ENCODE measurements at places on chromosomes 3 and 15.

- DNase-seq: no peak
Measured at GRCh38 chr15:40582726-40583246, 11.3 kb upstream of the KNL1 start.

GRCh38 chr15:25701721-25702465 lies 161.2 kb downstream of the ATP10A start:
- no peak for DNase-seq

DNA sequence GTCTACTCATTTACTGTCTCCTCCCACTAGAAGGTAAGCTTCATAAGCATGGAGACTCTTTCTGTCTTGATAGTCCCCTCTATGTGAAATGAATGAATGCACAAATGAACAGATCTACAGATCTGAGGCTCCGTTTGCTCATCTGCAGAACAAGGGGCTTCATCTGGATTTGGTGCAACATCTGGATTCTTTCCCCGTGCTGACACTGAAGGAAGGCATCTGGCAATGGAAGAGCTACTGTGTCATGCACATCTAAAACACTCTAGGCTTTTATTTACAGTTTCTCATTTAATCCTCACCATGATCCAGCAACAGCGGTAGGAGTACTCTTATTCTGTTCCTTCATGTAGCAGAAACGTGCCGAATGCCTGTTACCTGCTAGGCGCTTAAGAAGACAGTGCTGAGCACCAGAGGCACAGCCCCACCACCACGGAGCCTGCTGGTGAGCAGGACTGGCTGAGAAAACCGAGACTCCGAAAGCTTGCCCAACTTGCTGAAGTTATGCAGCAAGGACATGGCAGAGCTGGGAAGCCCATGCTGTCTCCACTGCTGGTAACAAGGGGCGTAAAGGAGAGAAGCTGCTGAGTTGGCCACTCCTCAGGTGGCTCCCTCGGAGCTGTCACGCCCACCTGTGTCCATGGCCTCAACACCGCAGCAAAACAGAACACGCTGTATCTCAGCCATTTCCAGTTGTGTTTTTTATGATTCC lies 31.1 kb downstream of the LSM3 start:
- no peak for DNase-seq

DNA sequence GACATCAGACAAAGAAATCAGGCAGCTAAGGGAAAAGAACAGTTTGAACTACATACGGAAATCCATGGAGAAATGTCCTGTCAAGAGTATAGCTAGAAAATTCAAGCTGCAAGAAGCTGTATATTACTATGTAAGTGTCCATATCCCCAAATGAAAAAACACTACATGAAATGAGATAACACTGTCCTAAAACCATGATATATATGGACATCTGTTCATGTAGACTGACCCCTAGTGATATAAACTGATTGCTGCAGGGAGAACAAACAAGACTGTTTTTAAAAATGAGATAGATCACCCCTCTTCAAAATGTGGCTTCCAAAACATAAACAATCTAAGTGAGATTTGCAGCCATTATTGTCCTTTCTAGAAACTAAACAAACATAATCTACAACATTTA lies 985.6 kb downstream of the EPHA3 start:
- no peak for DNase-seq

GRCh38 chr3:4826237-4827100 lies 152.8 kb upstream of the BHLHE40 start:
- DNase-seq: no peak

GRCh38 chr3:54033761-54034160 lies 88.6 kb upstream of the CACNA2D3 start:
- DNase-seq: no peak

GRCh38 chr15:63089260-63090043 lies 32.2 kb upstream of the LACTB start:
- DNase-seq: peak; percentile 55

DNA sequence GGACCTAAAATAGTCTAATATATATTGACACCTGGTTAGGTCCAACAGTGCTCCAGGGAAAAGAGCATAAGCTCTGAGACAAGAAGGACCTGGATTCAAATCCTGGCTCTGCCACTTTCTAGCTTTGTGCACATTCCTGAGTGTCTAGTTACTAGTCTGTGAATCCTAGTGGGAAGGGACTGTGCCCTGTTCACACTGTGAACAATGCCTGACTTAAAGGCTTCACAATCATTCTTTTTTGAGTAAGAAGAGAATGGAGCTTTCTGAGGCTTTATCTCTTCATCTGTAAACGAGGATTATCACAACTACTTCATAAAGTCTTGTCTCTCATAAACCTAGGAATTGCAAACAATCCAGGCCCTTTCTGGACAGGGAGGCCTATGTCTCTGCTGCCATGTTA lies 235.9 kb downstream of the SOX2 start:
- DNase-seq: no peak

GRCh38 chr15:75606711-75607699 lies 18.5 kb downstream of the SNUPN start:
- no peak for DNase-seq

DNA sequence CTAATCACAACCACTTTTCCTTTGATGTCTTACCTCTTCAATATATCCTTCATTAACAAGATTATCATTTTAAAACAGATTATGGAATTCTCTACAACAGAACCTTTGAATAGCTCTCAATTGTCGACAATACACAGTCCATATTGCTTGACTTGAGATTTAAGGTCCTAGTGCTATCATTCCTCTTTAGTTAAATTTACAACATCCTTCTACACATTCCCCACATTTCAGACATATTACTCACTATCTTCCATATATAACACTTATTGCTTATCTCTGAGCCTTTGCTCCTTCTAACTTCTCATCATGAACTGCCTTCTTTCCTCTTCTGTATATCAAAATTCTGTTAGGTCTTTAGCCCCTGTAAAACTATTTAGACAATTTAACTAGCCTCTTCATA lies 247.0 kb downstream of the STXBP5L start:
- DNase-seq: no peak

DNA sequence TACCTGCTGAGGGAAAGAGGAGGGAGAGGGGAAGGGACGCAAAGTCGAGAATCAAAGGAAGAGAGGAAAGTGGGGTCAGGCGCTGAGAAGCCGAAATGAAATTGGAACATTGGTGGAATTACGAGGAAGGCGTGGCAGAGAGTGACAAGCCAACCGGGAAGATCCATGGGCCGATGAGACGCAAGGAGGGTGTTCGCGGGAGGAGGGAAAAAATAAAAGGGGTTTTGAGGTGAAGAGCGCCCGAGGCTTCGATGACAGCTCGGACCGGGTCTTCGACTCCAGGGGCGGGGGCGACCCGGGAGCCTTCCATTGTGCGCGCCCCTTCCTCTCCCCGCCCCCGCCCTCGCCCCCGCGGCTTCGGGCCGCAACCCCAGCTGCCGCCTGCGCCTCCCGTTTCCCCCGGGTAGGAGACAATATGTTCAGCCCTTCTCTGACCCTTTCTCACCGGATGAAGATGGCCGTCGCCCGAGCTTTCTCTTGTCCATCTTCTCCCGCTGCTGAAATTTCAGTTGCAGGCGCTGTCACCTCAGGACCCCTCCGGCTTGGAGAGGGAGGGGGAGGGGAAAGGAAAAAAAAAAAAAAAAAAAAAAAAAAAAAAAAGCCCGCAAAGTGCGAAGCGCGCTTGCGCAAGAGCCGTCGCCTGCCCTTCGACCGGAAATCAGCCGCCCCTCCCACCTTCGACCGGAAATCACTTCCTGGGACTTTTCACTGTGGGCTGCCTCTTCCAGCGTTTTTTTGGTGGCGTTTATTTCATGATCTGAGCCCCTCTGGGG lies at the start of gene SENP7:
SENP7 (minus strand) TSS at position 567 of the 773 bp plus-strand sequence; CDS start at position 485, 82 bp downstream.
- DNase-seq: peak; percentile 41

DNA sequence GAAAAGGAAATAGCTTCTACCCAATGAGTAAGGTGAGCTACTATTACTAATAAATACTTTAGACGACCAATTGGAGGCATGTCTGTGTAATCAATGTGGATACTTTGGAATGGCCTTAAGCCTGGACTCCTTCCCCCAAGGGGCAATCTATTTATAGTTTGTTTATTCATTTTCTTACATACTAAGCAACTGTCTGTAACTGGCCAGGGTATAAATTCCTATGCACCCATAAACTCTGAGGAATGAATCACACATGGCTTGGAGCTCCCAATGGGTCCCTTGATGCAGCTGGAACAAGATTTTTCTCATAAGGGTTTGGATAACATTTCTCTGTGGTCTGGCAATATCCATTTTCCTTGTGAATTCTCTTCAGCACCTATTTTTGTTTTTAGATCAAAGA lies 506.8 kb downstream of the EDEM1 start:
- no peak for DNase-seq

DNA sequence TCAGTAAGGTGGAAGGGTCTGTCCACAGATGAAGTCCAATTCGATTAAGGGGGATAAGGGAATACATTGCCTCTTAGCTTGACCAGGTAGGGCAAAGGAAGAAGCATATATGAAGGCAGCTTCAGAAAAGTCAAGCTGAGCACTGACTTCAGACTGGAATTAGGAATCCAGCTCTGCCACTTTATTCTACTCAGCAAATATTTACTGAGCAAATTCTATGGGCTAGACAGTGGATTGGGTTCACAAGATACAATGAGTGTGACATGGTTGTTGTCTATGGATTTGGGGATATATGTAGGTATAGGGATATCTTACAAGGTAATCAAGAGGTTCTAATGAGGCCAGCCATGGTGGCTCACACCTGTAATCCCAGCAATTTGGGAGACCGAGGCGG lies 526 bp downstream of the ADIPOQ start:
- DNase-seq: no peak

- no peak for DNase-seq
Measured at GRCh38 chr3:71117572-71118247, 465.8 kb downstream of the FOXP1 start.

GRCh38 chr3:86563400-86563970 lies 427.5 kb downstream of the VGLL3 start:
- peak; percentile 19 for DNase-seq

GRCh38 chr15:65401611-65402240 lies 21.0 kb downstream of the IGDCC4 start:
- DNase-seq: no peak

DNA sequence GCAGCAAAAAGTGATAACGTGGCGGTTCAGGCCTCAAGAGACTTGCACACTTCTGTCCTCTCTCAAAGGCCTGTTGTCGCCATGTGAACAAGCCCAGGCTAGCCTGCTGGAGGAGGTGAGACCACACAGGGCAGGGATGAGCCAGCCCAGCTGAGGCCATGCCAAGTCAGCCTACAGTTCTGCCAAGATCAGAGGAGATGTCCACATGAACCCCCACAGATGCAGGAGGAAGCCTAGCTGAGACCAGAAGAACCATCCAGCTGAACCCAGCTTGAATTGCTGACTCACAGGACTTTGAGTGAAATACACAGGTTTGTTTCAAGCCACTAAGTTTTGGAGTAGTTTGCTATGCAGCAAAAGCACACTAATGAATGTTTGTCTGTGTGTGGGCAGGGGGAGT lies 50.3 kb upstream of the SEC13 start:
- DNase-seq: no peak

DNA sequence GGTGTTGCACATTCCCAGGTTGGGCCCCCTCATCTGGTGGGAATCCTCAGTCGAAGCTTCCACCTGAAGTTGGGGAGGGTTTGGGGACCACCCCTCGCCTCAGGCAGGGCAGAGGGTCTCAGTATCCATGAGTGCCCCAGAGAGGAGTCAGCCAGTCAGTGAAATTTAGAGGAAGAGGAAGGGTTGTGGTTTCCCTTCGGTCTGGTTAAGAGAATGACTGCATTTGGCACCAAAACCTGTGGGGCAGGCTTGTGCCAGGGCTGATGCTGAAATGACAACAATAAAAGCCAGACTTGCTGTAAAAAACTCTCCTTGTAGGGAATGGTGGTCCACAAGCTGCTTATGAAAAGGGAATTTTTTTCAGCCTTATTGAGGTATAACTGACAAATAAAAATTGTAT lies 22.6 kb downstream of the LMCD1 start:
- no peak for DNase-seq

GRCh38 chr15:73914145-73914544 lies 12.1 kb upstream of the LOXL1 start:
- no peak for DNase-seq

- DNase-seq: no peak
Measured at GRCh38 chr3:9793161-9793781, 389 bp downstream of the ARPC4 start.

GRCh38 chr3:39000008-39000450 lies 51.7 kb downstream of the SCN11A start:
- peak; percentile 59 for DNase-seq

DNA sequence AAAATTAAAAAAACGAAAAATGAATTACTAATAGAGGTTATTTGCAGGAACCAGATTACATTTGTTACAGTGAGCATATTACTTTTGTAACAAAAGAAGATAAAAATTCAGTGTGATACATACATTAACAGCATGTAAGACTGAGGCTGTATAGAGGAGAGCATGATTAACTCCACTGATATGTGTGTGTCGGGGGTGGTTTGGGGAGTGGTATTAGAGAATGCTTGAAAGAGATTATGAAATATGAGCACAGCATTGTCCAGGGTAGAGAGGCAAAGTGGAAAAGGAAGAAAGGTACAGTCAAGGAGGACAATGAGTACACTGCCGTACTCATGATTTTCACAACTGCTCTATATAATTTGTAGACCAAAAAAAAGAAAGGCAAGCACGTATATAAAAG lies 62.9 kb upstream of the LRRFIP2 start:
- DNase-seq: no peak

GRCh38 chr3:87225659-87226058 lies 1.4 kb upstream of the CHMP2B start:
- DNase-seq: no peak

DNA sequence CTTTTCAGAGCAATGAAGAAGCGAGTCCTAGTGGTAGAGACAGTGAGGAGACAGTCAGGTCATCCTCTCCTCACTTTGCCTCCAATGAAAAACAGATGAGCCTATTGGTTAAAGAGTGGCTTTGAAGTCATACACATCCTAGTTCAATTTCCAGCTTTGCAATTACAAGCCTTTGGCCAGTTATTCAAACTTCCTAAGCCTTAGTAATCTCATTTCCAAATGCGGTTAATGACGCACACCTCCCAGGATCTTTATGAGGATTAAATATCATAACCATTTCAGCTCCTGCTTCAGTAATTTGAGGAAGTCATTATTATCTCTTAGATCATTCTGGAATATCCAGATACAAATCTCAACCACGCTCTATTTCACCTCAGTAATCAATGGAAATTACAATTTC lies 10.0 kb upstream of the ST6GAL1 start:
- DNase-seq: no peak

DNA sequence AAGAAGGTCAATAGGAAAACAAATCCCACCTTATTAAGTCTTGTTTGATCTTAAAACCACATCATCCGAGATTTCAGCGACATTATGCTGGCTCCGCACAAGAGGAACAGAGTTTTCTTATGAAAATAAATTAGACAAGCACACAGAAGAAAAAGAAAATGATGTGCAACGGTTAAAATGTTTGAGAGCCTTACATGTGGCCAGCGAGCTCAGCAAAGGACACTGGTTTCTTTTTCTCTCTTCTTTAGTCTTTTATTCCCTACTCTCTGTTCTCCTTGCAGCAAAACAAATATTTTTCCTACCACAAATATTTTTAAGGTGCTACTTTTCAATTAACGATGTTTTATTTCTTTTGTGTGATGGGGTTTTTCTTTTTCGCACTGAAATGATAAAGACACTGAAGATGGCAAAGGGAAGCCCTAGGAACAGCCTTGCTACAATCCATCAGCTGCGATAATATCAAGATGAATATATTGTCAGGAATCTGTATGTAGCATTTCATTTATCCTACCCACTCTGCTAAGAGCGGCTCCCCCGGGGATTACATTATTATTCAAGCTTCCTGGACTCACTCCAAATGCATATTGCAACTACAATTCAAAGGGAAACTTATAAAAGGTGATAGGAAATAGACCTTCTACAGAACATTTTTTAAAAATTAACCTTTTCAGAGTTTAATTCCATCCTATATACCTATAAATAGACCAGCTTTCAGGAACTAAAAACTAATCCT lies 72.9 kb downstream of the ANXA2 start:
- DNase-seq: no peak
